ENCODE measurements at places on chromosomes 12 and 14. TPM values are rescaled to one million over a fixed set of nuclear protein-coding genes. Genes with fewer than 3 reads are reported as not detected.
A peak's percentile ranks its signal among the peaks of the same experiment; 100 is the strongest.

GRCh38 chr14:92531106-92531873, 17.7 kb downstream of the RIN3 start:
- DNase-seq, result no peak

GRCh38 chr12:5789469-5789968, 155.5 kb downstream of the ANO2 start:
- no peak for DNase-seq

- no peak for DNase-seq
Measured at GRCh38 chr12:47085815-47086252, 6.1 kb upstream of the AMIGO2 start.

- no peak for DNase-seq
Measured at GRCh38 chr12:131085125-131085815, 131.6 kb downstream of the ADGRD1 start.

GRCh38 chr14:32087907-32088306, 10.8 kb downstream of the ARHGAP5 start:
- DNase-seq, result no peak

DNA sequence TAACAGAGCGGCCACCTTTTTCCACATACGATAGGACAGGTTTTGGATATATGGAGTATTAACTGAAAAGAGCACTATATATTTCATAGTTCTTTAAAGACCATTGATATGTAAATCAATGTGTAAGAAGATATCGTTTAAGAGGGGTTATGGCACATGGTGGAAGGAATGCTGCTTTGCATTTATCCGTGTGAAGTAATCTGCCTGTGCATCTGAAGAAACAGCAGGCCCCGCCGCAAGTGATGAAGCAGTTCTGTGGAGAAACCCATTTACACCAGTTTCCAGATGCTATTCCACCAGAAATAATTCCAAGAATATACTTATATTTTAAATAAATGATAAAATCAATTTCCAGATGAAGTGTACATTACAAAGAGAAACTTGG, 72.4 kb downstream of the BICD1 start:
- DNase-seq, result no peak

- DNase-seq, result peak; percentile 68
Measured at GRCh38 chr12:55847603-55848291, 5.0 kb upstream of the MMP19 start.

GRCh38 chr14:93316716-93317115, 16.1 kb downstream of the BTBD7 start:
- no peak for DNase-seq

- no peak for DNase-seq
Measured at GRCh38 chr12:105555556-105556295, 225.2 kb downstream of the C12orf75 start.

DNA sequence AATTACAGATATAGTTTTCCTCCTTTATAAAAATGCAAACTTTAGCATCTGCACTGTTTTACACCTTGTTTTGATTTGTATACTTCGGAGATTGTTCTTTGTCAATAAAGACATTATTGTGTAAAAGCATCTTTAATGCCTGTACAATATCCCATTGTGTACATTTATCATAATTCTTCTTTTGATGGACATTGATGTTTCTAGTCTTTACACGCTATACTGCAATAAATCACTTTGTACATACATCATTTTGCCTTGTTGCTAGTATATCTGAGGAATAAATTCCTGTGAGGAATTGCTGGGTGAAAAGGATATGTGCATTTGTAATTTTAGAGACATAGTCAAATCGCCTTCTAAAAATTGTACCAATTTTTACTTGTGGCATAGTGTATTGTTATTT, 30.4 kb downstream of the WDR20 start:
- DNase-seq, result no peak

DNA sequence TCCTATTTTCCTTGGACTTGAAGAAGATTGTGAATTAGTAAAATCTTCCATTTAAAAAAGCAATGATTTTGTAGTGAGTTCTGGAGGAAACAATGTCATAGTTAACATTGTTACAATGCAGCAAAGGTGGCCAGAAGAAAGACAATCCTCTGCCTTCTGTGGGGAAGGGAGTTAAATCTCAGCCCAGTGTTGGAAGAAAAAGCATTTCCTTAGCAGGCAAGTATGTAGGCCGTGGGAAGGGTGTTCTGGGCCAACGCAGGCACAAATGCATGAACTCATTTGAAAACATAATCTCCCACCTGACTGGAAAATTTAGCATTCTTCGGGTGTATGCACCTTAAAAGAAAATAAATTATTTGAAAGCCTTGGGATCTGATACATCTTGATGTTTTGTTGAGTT, 258.6 kb downstream of the ADAMTS20 start:
- DNase-seq, result no peak

GRCh38 chr12:77845831-77846230, 15.1 kb downstream of the NAV3 start:
- no peak for DNase-seq

- no peak for DNase-seq
Measured at GRCh38 chr12:48978741-48979601, 849 bp downstream of the WNT1 start.

GRCh38 chr14:22200977-22201605, 387.9 kb downstream of the DAD1 start:
- peak; percentile 8 for DNase-seq

DNA sequence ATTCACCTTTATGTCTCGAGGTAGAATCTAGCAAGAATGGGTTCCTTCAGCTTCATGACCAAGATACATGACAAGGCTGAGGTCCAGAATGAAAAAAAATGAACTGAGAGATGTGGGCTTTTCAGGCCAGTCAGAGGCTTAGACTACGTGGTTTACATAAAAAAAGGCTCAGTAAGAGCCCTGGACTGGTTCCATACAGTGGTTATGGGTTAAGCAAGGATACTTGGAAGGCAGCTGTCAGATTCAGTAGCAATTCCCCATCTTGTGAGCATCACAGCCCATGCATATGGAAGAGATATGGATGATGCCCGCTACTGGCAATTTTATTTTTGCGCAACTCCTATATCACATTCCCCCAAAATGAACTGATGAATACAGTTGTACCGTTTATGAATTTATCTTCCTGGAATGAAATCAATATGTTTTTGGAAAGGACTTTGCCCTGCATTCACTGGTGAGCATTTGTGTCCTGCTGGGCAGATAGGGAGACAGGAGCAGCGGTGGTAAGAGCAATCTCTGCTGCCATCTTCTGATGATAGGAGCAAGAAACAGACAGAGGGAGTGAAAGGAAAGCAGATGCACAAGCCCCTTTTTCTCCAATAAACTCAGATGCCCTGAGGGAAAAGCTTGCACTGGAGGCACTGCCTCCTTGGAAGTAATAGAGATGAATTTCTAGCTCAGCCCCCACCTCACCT, 280.4 kb downstream of the GALC start:
- no peak for DNase-seq

GRCh38 chr12:81375969-81376368, 298.1 kb downstream of the ACSS3 start:
- no peak for DNase-seq

- no peak for DNase-seq
Measured at GRCh38 chr14:35043046-35043445, 3.0 kb upstream of the FAM177A1 start.

- DNase-seq, result no peak
Measured at GRCh38 chr12:130504110-130504839, 166.6 kb downstream of the PIWIL1 start.

DNA sequence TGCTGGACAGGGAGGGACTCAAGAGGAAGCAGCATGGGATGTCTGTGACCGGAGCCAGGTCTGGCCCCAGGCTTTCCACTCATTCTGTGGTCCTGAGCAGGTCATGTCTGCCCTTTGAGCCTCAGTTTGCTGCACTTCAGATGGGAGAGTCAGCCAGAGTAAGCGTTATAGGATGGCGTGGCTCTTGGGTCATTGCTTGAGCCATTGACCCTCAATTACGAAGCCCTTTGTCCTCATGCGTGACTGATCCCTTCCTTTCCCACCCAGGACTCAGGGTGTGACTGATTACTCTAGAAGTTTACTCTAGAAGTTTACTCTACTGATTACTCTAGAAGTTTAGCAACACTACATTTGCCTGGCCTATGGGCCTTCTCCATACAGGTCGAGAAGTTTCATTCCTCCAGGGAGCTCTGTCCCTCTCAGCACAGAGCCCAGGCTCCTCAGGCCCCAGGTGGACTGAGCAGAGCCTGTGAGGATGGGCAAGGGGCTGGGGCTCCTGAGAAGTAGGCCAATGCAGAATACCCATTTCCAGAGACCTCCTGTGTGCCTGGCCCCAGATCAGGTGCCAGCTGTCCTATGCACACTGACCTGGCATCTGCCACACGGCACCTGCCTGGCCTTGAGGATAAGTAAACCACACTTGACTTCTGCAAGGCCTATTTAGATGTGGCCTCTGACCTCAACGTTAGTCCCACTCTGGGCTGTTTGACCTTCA, 7.6 kb upstream of the IFI27 start:
- DNase-seq, result no peak

DNA sequence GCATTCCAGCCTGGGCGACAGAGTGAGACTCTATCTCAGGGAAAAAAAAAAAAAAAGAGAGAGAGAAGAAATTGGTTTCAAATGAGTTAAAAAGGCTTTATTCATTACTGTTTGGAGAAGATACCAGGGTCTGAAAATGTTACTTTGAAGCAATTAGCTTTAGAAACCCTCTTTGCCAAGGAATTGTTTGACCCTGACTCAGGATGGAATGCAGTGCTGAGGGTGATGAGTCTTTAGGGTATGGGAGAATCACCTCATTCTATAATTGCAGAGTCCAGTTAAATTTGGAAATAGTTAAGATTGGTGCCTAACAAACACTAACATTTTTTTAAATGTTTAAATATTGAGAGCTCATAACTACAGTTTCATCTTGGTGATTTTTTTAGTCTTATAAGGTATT, 13.3 kb downstream of the RAP1B start:
- DNase-seq, result no peak

DNA sequence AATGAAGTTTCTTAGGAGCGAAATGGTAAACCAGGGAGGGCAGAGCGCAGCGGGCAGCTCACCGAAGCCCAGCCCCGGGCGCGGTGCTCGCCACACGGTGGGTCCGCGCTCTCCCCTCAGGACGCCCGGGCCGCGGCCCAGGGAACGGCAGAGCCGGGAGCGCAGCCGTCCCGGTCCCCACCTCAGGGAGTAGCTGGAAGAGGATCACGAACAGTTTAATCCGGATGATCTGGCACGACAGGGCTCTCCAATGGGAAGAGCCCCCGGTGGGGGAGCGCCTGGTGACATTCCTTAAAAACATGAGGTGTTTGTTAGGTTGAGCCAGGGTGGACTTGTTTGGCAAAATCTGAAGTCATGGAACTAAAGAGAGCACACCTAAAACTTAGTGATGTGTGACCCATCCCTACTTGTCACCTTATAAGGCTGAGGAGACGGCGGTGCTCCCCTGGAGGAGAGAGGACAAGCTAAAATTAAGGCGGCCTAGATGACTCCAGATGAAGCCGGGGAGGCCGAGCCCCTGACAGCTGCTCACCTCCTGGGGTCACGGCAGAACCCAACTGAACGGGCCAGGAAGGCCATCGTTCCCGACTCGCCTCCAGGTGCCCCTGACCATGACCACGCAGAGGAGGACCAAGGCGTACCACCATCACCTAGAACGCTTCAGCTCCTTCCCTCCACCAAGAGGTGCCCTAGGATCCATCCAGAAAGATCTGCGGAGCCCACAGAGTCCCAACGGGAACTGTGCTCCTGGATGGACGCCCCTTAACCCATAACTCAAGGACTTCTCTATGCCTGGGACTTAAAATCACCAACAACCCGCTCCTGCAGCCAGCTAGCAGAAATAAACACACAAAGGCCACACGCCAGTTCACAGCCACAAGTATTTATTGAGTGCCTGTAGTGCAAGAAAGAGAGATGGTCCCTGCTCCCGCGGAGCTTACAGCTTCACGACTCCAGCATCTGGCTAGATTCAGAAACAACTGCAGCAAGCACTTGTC, 866 bp upstream of the PITPNM2 start:
- DNase-seq, result no peak

GRCh38 chr12:14395074-14395778, 29.7 kb downstream of the ATF7IP start:
- no peak for DNase-seq

- no peak for DNase-seq
Measured at GRCh38 chr14:35932136-35932535, 106.0 kb downstream of the BRMS1L start.

DNA sequence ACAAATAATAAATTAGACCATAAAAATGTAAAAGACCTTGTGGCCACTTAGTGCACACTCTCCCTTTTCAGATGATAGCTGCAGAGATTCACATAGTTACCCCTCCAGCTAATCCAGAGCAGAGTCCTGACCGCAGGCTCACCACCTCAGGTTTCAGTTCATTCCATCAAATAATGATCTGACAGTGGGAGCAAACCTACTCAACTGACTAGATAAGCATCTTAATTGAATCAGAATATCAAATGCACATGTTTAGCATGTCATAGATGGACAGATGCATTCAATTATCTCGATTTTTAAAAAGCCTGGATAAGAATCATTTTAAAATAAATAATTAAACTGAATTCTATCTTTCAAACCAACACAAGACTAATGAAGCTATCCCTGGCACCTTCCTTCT, 242.3 kb upstream of the PDZRN4 start:
- no peak for DNase-seq

DNA sequence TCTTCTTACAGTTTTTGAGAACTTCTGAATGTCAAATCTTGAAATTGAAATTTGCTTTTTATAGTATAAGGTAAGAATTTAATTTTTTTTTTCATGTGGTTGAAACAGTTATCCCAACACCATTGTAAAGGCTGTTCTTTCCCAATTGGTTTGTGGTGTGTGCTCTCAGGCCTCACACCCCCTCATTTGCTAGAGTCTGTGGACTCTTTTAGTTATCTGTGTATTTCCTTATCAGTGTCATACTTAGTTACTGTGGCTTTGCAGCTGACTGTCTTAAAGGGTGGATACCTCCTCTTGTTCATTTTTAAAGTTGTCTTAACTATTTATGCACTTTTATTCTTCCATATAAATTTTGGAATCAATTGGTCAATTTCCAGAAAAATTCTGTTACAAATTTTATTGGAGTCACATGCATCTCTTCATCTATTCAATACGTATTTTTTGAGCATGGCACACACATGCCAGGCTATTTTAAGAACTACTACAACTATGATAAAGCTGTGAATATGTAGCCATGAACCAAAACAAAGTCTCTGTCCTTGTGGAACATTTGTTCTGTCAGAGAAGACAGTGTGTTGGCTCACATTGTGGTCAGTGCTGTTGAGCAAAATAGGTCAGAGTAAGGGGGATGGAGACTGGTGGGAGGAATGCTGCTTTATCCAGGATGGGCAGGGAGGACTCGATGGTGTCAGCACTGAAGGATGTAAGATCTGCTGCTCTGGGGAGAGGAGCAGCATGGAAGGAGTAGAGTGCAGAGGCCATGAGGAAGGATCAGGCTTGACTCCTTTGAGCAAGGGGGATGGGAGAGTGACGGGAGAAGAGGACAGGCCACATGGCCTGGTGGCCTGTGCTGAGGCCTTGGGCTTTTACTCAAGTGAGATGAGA, 24.1 kb downstream of the FGF23 start:
- no peak for DNase-seq

NRIP2 gene
- 34.5 TPM for polyA plus RNA-seq

FBXO21 gene
- polyA plus RNA-seq, result 65.5 TPM

GLS2 gene
- polyA plus RNA-seq, result 0.96 TPM

MYRFL gene
- polyA plus RNA-seq, result 1.8 TPM

BCL2L14 gene
- 0.22 TPM for polyA plus RNA-seq

TAS2R13 gene
- polyA plus RNA-seq, result not detected

TTLL5 gene
- 31.3 TPM for polyA plus RNA-seq

LHX5 gene
- polyA plus RNA-seq, result not detected

MMP19 gene
- polyA plus RNA-seq, result 0.55 TPM

ZBTB42 gene
- polyA plus RNA-seq, result 5.2 TPM

ACSS3 gene
- 20.7 TPM for polyA plus RNA-seq

PPFIA2 gene
- polyA plus RNA-seq, result 5.9 TPM

ADCY4 gene
- 15.6 TPM for polyA plus RNA-seq
